ENCODE measurements at places on chromosomes 1 and 21. TPM values are rescaled to one million over a fixed set of nuclear protein-coding genes. Genes with fewer than 3 reads are reported as not detected.
A peak's percentile ranks its signal among the peaks of the same experiment; 100 is the strongest.

DNA sequence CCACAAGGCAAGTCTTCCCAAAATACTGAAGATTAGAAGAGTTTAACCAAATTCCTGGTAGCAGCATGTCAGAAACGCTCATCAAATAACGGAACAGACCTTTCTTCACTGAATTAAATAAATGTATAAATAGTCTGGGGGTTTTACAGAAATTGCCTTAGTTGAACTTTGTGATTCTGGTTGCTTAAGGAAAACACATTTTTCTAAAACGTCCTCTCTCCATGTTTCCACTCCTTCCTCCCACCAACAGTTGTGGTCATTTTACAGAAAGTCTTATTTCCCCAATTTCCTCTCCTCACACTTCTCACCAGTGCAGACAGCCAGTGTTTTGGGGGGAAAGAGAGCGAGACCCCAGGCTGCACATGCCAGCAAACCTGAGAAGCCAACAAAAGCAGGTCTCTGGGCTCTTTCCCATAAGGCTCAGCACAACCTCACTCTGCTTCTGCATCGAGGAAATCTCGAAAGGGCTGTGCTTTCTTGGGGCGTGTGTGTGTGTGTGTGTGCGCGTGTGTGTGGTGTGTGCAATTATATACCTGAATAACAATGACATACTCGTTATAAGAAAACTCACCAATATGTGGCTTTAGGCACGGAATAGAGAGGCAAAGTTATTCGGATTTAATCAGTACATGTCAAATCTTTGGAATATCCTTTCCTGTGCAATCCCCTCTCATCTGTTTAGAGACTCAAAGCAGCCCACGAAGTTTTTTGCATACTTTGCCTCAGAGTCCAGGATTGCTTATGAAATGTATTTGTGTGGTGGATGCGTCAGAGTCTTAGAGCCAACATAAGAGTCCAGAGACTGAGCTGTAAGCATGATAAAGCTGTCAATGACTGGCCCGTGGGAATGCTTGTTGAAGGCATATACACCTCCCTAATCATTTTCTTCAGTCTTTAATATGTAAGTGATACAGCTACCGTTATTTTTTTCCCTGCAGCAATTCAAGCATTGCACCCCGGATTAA lies 2.0 kb downstream of the KCNJ15 start:
- DNase-seq, result no peak

SLC9C2 gene
- total RNA-seq, result not detected

DNA sequence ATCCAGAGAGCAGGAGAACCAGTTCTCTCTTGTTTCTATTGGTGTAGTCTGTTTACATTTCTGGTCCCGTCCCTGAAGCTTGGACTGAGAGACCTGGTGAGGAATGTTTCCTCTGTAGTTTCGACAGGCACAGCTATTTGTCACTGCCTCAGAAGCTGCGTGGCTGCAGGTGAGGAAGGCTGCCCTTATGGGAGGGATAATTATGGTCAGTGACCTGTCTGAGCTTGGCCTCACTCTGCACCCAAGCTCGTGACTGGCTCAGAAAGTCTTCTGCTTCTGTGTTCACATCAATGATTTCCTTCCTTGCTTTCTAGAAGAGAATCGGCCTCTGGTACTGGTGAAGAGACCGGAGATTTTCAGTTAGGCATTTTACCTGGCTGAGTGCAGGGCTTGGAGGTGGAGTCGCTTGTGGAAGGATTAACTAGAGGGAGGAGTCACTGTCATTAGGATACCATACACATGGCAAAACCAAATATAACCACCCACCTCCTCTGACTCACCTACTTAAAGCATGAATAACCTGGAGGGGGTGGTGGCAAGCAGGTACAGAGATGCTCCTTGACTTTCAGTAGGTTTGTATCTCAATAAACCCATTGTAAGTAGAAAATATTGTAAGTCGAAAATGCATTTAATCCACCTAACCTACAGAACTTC lies 19.9 kb upstream of the WDR26 start:
- no peak for DNase-seq

DNA sequence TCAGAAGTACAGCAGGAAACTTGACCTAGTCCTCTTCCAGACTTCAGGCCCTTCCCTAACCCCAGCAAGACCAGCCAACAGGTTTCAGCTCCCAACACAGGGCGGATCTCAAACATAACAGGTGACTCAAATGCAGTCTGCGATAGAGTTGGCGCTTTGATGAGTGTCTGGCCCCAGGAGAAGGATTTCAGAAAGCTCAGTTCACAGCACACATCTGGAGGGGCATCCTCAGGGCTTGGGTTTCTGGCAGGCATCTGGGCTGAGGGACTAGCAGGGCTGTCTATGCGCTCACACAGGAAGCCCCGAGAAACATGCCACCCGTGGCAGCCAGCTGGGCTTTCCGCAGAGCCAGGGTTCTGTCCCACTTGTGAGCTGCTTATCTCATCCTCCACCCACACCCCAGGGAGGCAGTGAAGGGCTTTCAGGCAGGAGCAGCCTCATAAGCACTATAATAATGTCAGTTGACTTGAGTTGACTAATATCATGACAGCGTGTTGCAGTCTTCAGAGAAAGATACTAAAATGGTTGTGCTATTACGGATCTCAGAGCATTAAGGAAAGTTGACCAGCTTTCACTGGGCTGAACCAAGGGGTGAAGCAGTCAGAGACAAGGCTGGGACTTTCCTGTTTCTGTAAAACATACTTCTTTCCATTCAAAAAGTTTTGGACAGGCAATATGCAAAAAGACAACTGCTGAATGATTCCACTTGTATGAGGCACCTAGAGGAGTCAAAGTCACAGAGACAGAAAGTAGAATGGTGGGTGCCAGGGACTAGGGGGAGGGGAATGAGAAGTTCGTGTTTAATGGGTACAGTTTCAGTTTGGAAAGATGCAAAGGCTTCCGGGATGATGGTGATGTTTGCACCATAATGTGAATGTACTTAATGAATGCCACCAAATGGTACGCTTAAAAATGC lies 233.0 kb upstream of the IRF2BP2 start:
- peak; percentile 95 for DNase-seq

FMO4 gene
- total RNA-seq, result 0.32 TPM

ORC1 gene
- total RNA-seq, result 24.5 TPM

- peak; percentile 32 for DNase-seq
Observed at GRCh38 chr1:170214117-170215032, 68.6 kb downstream of the NTMT2 start.

GRCh38 chr1:45205910-45206721 lies at the start of gene ZSWIM5:
Gene ZSWIM5, minus strand, starts transcription at chr1:45206605. Its CDS starts 255 bp downstream, at chr1:45206350.
- DNase-seq, result no peak

DNA sequence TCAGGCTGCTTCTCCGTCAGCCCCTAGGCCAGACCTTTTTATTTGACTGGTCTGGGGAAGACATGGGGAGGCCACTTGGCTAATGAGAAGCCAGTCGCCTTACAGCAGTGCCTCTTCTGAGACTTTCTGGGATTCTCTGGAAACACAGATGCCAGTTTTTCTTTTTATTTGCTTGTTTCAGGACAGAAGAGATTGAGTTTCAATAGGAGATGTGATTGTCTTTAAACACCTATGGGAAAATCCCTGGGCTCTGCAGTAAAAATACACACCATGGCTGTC lies 15.4 kb upstream of the BTG2 start:
- DNase-seq, result no peak

CAPN9 gene
- total RNA-seq, result not detected

LRRC53 gene
- total RNA-seq, result not detected

KRTAP22-2 gene
- total RNA-seq, result not detected

DNA sequence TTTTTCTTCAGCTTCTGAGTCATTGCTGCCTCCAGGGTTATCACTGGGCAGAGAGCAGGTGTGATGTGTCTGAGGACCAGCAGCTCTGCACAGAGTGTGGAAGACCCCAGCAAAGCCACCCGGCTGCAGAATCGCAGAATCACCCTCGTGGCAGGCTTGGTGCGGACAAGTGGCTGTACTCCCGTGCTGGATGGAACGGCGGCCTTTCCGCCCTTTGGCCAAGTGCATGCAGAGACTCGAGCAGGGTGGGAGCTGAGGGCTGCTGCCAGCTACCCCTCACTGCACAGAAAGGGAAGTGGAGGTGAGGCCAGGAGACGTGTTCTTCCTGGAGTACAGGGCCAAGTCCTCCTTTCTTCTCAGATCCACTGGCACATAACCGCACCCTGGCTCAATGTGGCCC lies 162.5 kb downstream of the PCBP3 start:
- no peak for DNase-seq

DNA sequence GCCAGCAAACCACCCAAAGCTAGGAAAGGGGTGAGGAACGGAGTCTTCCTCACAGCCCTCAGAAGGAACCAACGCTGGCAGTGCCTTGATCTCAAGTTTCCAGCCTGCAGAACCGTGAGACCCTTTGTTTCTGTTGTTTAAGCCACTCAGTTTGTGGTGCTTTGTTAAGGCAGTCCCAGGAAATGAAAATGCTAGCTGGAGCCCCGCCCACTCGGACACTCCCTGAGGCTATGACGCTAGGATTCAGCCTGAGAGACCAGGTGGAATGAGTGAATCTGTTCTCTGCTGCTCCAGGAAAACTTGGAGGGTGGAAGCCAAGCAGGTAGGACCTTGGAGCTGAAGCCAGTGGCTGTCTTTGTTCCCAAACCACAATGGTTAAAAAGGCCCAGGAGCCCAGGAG lies 196.5 kb upstream of the POU3F1 start:
- DNase-seq, result no peak

GRCh38 chr1:27348861-27349783 lies 7.3 kb downstream of the SYTL1 start:
- DNase-seq, result no peak

ABCG1 gene
- 11.2 TPM for total RNA-seq

DNA sequence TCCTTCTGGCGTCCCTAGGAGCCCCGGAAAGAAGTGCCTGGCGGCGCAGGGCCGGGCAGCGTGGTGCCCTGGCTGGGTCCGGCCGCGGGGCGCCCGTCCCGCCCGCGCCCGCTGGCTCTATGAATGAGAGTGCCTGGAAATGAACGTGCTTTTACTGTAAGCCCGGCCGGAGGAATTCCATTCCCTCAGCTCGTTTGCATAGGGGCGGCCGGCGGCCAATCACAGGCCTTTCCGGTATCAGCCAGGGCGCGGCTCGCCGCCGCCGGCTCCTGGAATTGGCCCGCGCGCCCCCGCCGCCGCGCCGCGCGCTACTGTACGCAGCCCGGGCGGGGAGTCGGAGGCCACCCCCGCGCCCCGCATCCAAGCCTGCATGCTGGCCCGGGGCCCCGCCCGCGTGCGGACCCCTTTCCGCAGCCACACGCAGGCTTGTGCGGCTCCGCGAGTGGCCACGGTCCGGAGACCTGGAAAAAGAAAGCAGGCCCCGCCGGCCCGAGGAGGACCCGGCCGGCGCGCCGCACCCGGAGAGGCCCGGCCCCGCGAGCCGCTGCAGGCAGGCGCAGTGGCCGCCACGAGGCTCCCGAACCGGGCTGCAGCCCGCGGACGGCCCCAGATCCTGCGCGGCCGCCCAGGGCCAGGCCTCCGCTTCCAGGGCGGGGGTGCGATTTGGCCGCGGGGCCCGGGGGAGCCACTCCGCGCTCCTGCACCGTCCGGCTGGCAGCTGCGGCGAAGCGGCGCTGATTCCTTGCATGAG lies 160.4 kb downstream of the RUNX1 start:
- DNase-seq, result no peak

- DNase-seq, result no peak
Observed at GRCh38 chr1:234979296-234980279, 149.0 kb downstream of the TOMM20 start.

SIM2 gene
- 0.15 TPM for total RNA-seq

ARHGAP30 gene
- total RNA-seq, result 143 TPM

DNA sequence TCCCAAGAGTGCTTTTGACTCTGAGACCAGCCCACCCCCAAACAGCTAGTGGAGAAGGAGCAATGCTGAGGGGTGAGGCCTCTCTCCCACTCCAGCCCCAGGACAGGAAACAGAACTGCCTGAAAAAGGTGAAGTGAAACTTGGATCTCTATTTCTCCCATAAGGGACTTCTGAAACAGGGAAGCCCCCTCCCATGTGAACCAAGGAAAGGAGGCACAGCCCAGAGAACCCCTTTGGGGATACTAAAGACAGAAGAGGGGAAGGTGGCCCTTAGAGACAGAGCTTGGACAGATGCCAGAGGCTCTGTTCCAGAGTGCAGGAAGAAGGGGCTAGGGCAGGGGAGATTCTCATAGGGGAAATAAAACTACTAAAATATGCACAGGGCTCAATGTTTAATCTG lies 2.9 kb downstream of the TNFAIP8L2 start:
- no peak for DNase-seq

HRNR gene
- total RNA-seq, result not detected

All from GM12878 (cell line).